B cell (primary cell): ENCODE measurements at places on chromosomes 5 and 9.

GRCh38 chr5:90962481-90962880, 403.9 kb downstream of the ADGRV1 start:
- no peak for DNase-seq

- DNase-seq: no peak
These were observed 467.1 kb downstream of the ZNF608 start for GRCh38 chr5:124279146-124279876.

DNA sequence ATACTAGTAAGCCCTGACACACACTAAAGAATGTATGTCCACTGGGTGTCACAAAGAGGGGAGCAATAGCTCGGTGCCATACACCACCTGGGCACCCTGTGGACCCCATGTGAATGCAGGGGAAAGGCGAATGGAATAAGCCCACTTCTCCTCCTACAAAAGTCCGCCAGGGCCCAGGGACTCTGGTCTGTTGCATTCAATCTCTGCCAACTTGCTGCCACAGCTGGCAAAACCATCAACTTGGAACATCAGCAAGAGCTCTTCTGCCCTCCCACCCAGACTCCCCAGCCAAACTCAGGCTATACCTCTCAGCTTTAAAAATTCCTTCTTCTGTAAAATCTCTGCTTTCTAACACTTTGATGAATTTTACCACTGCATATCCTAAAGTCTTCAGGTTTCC, 54.5 kb downstream of the PFDN1 start:
- DNase-seq: no peak

GRCh38 chr9:113389451-113389850, 11.6 kb downstream of the ALAD start:
- no peak for DNase-seq
